Activated CD4-positive, alpha-beta T cell treated with anti-CD3 and anti-CD28 coated beads, Interleukin-2, Interleukin-6, amounts not matched to agents 100 ng/mL and 50 ng/mL, durations not matched to agents 16 hours and 8 hours (primary cell): ENCODE measurements at places on chromosomes 5 and 9.

DNA sequence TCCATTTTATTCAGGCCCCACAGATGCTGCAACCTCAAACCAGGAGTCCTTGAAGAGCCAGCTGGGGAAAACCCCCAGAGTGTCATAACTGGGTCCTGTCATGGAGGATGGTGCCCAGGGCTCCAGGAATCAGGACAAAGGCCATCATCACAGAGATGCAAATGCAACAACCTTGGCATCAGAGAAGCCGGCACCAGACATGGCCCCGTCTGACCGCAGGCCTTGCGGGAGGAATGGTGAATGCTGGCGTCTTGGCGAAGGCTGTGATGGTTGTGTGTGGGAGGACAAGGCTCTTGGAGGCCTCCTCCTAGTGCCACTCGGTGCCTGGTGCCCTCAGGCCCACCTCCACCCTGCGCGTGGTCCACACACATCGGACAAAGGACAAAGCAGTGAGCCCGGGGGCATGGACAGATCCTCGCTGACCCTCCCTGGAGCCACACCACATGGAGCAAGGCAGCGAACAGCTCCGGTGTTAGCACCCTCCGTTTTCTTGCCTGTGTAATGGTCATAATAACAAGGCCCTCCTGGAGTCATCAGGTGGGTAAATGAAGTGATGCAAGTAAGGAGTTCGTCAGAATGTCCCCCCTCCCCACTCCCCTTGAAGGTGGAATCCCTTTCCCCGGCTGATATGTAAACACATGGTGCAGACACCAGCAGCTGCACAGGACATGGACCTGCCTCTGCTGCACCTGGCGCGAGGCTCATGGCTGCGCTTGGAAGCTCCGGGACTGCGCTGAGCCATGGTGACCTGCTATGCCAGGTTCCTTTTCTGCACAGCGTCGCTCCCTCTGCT, 380.7 kb downstream of the IRX2 start:
- no peak for DNase-seq

GRCh38 chr5:132821791-132822190, 8.7 kb downstream of the SHROOM1 start:
- no peak for DNase-seq

GRCh38 chr5:39073767-39074016, 507 bp downstream of the RICTOR start:
- DNase-seq: no peak

- no peak for DNase-seq
Measured at GRCh38 chr5:17860660-17861315, 226.5 kb downstream of the TAF11L14 start.

GRCh38 chr9:89969156-89969675, 364.4 kb downstream of the GADD45G start:
- peak; percentile 69 for DNase-seq

DNA sequence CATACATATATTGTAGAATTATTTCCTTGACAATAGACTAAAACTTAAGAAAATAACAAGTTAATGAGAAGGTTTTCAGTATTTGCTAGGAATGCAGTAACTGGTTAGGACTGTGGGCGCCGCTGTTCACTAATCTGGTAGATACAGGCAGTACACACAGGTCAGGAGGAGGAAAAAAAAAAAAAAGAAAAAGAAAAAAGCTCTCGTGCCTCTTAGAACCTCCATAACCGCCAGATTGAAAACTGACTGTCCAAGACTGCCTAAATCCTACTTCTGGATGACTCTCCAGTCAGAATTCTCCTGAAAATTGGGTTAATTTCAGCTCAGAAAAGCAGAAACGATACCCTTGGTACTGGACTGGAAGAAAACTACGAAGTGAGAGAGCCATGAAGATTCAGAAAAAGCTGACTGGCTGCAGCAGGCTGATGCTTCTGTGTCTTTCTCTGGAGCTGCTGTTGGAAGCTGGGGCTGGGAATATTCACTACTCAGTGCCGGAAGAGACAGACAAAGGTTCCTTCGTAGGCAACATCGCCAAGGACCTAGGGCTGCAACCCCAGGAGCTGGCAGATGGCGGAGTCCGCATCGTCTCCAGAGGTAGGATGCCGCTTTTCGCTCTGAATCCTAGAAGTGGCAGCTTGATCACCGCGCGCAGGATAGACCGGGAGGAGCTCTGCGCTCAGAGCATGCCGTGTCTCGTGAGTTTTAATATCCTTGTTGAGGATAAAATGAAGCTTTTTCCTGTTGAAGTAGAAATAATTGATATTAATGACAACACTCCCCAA, at the start of gene PCDHGA1:
PCDHGA1 (plus strand) TSS at position 216 of the 782 bp plus-strand sequence.
- peak; percentile 20 for DNase-seq

- no peak for DNase-seq
Measured at GRCh38 chr9:31470051-31470450, 914.4 kb upstream of the ACO1 start.

DNA sequence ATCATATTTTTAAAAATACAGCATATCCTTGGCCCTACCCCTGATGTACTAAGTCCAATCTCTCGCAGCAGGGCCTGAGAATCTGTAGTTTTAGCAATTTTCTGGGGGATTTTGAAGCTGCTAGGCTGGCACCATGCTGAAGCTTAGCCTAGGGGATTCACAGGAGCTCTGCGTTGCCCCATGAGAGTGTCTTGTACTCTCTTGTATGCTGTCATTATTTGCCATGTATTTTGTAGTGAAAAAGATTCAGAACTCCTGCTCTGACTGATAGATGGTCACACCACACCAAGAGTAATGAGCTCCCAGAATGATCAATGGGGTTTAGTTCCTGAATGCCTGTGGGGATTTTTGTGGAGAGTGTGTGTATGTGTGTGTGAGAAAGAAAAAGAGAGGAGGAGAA, 20.7 kb upstream of the TRMT10B start:
- DNase-seq: no peak

GRCh38 chr9:4157584-4158499, 142.0 kb downstream of the GLIS3 start:
- no peak for DNase-seq
